T-helper 2 cell (primary cell): ENCODE measurements at places on chromosomes 13 and 19.
A peak's percentile ranks its signal among the peaks of the same experiment; 100 is the strongest.

DNA sequence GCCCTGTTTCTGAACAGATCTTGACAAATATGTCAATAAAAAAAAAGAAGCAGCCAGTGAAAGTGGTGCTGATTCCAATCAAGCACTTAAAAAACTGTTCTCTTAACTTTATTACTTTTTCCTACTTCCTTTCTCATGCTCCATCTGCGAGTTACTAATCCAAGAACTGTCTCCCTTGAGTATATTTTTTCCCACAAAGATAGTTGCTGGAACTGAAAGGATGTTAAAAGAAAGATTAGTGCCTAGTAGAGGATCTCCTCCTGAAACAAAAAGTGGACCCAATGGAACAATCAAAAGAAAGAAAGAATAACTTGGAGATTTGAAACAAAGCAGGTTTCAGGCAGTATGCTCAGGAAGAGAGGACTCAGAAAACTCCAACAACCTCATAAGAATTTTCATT, 1034.8 kb downstream of the PCDH17 start:
- no peak for DNase-seq

GRCh38 chr13:25673711-25674110, 301.9 kb downstream of the ATP8A2 start:
- no peak for DNase-seq

- no peak for DNase-seq
These were observed 1.4 kb downstream of the SLC1A6 start for GRCh38 chr19:14978161-14978776.

GRCh38 chr19:5935473-5936291, 21.6 kb downstream of the CAPS start:
- no peak for DNase-seq

GRCh38 chr13:109694972-109695371, 91.4 kb downstream of the IRS2 start:
- DNase-seq: no peak

DNA sequence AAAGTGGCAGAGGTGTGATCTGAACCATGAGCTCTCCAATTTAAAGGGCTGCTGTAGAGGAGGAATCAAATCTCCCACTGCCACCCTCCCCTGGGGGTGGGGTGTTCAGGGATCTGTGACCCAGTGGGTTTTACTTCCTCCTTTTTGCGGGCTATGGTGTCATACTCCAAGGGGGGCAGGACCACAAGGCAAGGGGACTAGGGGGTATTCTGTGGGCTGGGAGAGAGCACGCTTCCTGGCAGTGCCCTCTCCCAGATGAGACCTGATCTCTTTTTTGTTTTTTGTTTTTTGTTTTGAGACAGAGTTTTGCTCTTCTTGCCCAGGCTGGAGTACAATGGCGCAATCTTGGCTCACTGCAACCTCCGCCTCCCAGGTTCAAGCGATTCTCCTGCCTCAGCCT, 10.3 kb downstream of the PLD3 start:
- DNase-seq: no peak

- no peak for DNase-seq
These were observed 1206.1 kb downstream of the EFNB2 start for GRCh38 chr13:105329359-105329758.

DNA sequence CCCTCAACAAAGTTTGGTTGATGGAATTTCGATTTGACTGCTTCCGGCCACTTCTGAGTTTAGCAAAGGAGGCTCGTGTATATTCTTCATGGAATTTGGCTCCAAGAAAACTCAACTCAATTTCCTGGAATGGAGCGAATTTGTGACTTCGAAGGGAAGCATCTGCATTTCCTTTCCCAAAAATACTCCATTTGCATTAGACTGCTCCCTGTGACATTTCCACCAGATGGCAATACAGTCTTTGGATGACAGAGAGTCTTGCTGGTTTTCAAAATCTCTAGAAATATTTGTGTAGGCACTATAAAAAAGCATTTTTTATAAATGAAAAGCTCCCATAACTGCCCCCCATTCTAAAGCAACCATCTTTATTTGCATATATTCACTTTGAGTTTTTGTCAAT, 4.1 kb downstream of the C1QTNF9 start:
- DNase-seq: no peak

GRCh38 chr19:35549174-35549788, 3.9 kb downstream of the TMEM147 start:
- no peak for DNase-seq

DNA sequence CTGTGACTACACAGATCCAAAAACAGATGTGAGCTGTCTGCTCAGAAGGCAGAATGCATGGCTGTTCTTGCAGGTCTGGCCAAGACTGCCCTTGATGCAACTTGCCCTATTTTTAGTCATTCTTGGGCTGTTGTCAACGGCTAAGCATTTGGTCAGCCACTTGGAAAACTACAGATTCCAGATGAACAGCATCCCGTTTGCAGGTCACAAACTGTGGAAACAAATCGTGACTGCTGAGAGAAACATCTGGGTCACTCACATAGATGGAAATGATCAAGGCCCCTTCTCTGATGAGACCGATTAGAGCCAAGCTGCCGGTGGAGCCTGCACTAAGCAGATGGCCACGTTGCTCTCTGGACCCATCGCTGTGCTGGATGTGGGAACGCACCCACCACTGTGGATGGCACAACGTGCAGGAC, 15.4 kb upstream of the METTL21C start:
- DNase-seq: no peak

DNA sequence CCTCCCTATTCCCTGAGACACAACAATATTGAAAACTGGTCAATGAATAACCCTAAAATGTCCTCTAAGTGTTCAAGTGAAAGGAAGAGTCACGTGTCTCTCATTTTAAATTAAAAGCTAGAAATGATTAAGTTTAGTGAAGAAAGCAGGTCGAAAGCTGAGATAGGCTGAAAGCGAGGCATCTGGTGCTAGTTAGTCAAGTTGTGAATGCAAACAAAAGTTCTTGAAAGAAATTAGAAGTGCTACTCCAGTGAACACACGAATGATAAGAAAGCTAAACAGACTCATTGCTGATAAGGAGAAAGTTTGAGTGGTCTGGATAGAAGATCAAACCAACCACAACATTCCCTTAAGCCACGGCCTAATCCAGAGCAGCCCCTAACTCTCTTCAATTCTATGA, 99.4 kb upstream of the ZNF507 start:
- DNase-seq: no peak

GRCh38 chr13:25295228-25295627, 6.2 kb upstream of the NUP58 start:
- DNase-seq: no peak

DNA sequence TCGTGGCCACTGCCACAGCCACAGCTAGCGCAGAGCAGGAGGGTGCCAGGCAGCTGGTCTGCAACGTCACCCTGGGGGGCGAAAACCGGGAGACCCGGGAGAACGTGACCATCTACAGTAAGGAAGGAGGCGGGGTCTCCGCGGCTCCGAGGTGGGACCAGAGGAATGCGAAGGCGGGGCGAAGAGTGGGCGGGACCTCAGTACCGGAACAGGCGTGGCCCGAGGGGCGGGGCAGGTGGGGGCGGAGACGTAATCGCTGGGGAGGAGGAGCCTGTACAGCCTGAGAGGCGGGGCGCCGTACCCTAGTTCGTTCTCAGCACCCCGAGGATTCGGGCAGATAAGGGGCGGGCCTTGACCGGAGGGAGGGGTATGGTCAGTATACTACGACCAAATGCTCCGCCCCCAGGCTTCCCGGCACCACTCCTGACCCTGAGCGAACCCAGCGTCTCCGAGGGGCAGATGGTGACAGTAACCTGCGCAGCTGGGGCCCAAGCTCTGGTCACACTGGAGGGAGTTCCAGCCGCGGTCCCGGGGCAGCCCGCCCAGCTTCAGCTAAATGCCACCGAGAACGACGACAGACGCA, 2.5 kb downstream of the ICAM5 start:
- DNase-seq: peak; percentile 67
